Activated CD4-positive, alpha-beta T cell treated with anti-CD3 and anti-CD28 coated beads, Interleukin-2, amount 50 U/mL, for 48 hours (primary cell): ENCODE measurements at places on chromosomes 5 and 9.

GRCh38 chr9:792331-793260 is 48.9 kb upstream of the DMRT1 start:
- DNase-seq, result no peak

GRCh38 chr5:168317096-168317520 is 25.7 kb downstream of the WWC1 start:
- DNase-seq, result no peak

GRCh38 chr9:108850293-108850897 is 5.4 kb downstream of the ACTL7B start:
- no peak for DNase-seq

DNA sequence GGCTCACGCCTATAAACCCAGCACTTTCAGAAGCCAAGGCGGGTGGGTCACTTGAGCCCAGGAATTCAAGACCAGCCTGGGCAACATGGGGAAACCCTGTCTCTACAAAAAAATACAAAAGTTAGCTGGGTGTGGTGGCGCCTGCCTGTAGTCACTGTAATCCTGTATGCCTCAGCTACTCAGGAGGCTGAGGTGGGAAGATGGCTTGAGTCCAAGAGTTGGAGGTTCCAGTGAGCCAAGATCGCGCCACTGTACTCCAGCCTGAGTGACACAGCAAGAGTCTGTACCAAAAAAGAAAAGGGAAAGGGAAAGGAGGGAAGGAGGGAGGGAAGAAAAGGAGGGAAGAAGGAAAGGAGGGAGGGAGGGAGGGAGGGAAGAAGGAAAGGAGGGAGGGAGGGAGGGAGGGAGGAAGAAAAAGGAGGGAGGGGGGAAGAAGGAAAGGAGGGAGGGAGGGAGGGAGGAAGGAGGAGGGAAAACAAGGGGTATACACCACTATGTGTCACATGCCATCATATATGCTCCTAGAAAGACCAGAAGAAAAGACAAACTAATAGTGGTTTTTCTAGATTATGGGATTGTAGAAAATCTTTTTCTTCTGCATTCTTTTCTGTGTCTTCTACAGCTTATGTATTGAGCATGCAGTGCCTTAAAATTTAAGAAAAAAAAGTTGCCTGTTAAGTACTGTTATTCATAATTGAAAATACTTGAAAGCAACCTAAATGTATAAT is 240.1 kb downstream of the DENND1A start:
- DNase-seq, result no peak

DNA sequence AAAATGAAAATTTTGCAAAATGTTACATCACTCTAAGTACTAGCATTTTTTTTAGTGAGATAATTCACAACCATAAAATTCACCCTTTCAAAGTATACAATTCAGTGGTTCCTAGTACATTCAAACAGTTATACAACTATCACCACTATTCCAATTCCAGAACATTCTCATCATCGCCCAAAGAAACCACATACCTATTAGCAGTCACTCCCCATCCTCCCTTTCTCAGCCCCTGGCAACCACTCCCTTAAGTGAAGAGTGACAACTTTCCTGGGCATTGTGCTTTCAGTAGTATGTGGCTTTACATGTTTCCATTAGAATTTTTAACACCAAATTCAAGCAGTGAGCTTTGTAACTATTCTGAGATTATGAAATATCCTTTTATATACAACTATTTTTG is 81.4 kb downstream of the RASEF start:
- DNase-seq, result no peak

DNA sequence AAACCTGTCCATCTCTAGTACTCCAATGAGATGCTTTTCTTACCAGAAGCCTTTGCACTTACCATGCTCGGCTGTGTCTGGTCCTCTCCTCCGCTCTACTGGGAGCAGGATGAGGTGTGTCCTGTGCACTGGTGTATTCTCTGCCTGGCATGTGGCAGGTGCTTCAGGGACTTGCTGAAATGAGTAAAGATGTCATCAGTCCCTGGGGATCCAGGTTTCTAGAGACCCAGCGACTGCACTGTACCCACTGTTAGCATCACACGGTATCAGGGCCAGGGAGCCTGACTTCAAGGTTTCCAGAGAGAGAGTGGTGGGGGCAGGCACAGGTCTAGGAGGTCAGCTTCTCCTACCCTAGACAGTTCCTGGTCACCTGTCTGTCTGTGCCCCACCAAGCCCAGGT is 10.5 kb downstream of the PTTG1 start:
- DNase-seq, result no peak

GRCh38 chr9:116646661-116647514 is 40.2 kb upstream of the TRIM32 start:
- DNase-seq, result no peak

GRCh38 chr9:95504053-95504963 is 12.5 kb downstream of the PTCH1 start:
- no peak for DNase-seq

GRCh38 chr5:67291671-67292070 is 95.1 kb upstream of the CD180 start:
- no peak for DNase-seq

GRCh38 chr9:71306134-71306533 is 184.7 kb upstream of the TRPM3 start:
- no peak for DNase-seq

DNA sequence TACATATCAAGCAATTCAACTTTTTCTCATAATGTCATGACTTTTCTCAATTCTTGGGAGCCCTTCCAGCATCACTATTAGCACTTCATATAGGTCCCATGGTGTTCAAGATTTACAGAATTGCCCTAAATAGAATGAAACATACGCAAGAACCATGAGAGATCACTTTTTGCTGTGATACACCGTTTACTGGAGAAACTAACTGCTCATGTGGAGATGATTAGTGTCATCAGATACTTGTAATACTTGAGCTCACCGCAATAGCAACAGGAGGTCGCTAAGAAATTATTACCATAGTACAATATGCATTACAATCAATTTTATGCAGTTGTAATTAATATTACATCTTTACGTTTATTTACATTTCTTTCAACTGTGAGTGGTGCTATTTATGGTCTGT is 4.8 kb upstream of the PCSK5 start:
- no peak for DNase-seq
